Brain pericyte (primary cell): ENCODE measurements at places on chromosomes 6 and 20.
A peak's percentile ranks its signal among the peaks of the same experiment; 100 is the strongest.

DNA sequence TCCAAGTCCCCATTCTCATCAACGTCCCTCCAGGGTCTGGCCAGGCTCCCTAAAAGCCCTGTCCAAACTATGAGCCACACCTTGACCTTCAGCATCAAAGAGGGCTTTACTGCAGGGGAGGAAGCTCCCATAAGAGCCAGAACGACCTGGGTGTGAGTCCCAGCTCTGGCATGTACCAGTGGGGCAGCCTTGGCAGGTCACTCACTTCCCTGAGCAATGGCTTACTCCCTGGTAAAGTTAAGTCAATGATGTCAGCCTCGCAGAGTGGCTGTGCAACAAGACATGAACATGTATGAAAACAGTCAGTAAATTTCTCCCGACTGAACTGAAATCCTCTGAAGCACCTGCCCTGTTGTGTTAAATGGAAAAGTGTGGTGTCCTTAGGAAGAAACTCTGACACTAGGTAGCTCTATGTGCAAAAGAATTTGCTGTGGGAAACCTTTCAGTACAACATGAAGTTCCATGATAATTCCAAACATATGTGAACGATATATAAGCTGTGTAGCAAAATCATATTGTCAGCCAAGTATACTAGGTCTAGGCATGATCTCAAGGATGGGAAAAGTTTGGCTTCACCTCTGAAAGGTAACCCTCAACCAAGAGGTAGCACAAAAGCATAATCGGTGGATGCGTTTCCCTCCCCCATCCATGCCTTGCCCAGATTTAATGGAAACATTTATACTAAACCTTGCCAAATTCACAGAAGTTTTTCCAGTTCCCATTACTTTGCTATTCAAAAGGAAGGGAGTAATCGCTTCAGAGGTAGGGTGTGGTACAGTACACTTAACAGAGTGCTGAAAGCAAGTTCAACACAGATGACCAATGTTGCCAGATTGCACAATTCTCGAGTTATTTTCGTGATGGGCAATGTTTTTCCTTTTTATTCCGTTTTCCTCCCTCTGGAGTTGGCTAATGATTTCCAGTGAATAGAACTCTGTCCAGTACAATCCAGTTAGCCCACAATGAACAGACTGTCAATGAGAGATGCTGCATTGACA is 49.0 kb upstream of the RANBP9 start:
- no peak for DNase-seq

- peak; percentile 5 for DNase-seq
Observed at GRCh38 chr6:155530219-155530834, 74.7 kb upstream of the NOX3 start.

- no peak for DNase-seq
Observed at GRCh38 chr6:132506869-132507808, 5.8 kb downstream of the STX7 start.

DNA sequence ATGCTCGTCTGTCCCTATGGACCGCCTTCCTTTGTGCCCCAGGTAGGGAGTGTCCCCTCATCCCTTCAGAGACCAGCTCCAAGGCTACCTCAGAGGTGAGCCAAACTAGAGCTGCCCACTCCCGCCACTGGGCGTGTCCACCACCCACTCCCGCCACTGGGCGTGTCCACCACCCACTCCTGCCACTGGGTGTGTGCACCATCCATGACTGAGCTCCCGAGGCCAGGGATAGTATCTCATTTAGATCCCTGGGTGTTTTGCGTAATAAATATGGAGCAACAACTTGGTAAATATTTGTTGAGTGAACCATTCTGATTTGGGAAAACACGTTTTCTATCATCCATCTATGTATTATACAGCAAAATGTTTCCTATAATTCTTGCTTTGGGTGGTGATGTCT is 68.8 kb downstream of the ZBTB2 start:
- no peak for DNase-seq

DNA sequence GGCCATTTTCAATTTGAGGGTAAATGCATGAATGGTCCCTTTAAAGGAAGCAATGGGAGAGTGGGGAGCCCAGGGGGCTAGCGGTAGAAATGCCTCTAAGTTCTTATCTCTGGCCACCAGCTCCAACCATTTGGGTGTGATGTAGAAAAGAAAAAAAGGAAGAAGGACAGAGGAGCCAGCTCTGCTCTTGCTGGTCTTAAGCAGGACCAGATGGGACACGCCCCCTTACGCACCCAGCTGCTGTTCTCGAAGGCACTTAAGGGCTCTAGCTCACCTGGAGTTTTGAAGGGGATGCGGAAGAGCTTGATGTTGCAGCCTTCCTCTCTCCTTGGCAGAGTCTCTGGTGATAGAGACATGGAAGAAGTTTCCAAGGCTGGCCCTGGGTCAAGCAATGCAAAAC is 59.5 kb upstream of the RNF144B start:
- no peak for DNase-seq

GRCh38 chr6:91864911-91865310 is 1278.0 kb upstream of the MAP3K7 start:
- no peak for DNase-seq

GRCh38 chr6:122829456-122829855 is 40.4 kb downstream of the SMPDL3A start:
- no peak for DNase-seq
